ENCODE measurements at places on chromosomes 2 and 18. TPM values are rescaled to one million over a fixed set of nuclear protein-coding genes. Genes with fewer than 3 reads are reported as not detected.

- no peak for DNase-seq
Measured at GRCh38 chr2:128279009-128279408, 39.7 kb downstream of the HS6ST1 start.

DNA sequence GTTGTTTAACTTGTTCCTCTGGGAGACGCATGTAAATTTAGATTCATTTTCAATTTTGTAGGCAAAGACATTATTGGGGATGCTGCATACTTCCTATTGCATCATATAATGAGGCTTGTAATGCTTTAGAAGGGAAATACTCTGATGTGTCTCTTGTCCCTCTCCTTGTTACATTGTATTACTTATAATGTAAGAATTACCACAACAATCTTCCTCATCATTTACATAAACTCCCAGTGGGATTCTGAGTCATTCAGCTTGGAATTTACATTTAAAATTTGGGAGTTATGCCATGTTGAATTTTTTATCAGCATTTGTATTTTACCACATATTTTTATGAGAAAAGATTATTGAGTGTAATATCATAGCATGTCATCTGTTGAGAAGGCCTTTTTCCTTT lies 963.4 kb upstream of the NRXN1 start:
- DNase-seq = no peak

GRCh38 chr2:120857422-120857821 lies 121.8 kb downstream of the GLI2 start:
- no peak for DNase-seq

DNA sequence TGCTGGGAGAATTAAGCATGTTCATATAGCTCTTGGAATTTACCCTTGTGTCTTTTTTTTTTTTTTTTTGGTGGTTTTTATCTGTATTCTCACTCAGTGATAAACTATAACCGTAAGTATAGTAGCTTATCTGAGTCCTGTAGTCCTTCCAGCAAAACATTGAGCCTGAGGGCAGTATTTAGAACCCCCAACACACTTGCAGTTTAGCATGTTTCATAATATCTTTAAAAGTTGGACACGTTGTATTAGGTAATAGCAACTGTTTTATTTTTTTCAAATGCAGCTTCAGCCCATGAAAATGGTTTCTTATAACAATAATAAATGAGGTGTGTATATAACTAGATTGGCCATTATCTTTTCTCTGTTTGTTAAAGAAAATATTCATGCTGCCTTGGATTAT lies 603.5 kb upstream of the HS6ST1 start:
- DNase-seq = no peak

The CFAP221 gene
- polyA plus RNA-seq = 25.1 TPM

DNA sequence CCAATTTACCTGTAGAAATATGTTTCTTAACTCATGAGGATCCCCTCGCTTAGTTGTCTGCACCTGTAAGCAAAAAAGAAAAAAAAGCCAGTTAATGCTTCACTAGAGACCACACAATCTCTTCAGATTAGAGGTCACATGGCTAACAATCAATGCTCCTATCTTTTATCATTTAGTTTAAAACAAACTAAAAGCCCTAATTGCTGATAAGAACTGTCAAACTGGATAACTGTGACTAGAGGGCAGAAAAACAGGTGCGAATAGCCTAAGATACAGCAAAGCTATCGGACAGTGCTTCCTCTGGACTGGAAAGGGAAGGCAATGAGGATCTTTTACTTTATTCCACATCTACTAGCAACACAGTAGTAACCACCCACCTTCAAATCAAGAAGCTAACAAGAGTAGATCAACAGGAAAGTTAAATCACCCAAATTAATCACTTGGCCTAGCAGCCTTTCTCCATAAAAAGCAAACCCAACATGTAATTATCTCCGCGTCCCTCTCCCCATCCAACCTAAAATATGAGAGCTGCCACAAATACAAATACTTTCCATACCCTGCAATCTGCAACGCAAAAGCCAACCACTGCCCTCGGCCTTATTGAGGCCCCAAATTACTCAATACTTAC lies 734 bp downstream of the SLC25A12 start:
- DNase-seq = no peak

GRCh38 chr2:159738509-159739390 lies 26.4 kb downstream of the MARCHF7 start:
- DNase-seq = no peak

GRCh38 chr2:179850188-179850587 lies 11.2 kb downstream of the ZNF385B start:
- DNase-seq = no peak

All from renal cortex interstitium (tissue), 15 donors.